ENCODE measurements at places on chromosomes 11 and 22.

GRCh38 chr11:108965306-108966001 is 300.6 kb downstream of the DDX10 start:
- DNase-seq: no peak

- DNase-seq: no peak
Measured at GRCh38 chr22:27576815-27577573, 224.6 kb downstream of the MN1 start.

GRCh38 chr11:12006552-12007229 is 1.7 kb downstream of the DKK3 start:
- DNase-seq: no peak

DNA sequence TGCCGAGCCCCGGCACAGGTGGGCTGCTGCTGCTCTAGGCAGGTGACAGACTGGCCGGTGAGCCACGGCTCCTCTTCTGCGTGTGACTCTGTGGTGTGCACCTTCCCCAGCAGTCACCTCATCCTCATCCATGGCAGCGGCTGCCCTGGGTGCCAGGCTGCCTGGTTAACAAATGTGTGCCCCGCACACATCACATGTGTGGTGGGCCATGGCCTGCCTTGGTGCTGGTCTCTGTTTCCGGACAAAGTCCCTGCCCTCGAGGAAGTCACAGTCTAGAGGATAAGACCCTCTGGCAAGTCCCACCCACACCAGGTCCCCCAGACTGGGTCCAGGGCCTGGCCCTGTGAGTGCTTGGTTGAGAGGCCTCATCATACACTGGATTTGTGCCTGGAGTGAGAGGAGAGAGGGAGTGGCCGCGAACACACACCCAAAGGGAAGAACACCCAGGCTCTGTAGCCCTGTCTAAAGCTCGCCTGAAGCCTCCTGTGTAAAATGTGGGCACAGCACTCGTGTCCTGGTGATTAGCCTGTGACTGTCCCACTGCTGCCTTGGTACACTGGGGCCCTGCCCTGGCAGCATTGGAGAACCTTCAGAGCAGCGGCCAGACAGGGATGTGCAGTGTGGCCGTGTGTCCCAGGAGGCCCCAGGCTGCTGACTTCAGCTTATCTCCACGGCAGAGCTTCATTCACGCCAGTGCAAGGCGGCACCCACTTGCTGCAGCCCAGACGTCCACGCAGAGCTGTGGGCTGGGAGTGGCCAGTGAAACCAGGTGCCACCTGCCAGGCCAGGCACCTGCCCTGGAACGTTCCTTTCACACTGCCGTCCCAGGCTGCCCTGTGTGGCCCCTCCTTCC is 269.9 kb downstream of the TBC1D22A start:
- DNase-seq: no peak

DNA sequence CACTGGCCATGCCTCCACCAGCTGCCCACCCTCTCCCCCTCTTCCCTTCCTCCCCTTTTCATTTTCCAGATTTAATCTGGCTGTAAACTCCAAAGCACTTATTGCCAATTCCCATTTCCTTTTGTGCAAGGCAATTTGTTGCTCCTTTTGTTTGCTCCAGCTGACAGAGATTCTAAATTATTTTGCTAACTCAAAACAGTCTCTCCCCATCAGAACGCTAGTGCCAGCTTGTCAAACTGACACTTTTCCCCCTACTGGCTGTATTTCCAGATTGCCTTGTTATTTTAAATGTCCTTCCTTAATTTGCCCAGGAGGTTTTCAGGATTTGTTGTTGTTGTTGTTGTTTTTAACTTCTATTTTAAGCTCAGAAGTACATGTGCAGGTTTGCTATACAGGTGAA is 57.0 kb upstream of the PAK1 start:
- DNase-seq: no peak

- no peak for DNase-seq
Measured at GRCh38 chr22:41474872-41475451, 6.0 kb downstream of the ACO2 start.

DNA sequence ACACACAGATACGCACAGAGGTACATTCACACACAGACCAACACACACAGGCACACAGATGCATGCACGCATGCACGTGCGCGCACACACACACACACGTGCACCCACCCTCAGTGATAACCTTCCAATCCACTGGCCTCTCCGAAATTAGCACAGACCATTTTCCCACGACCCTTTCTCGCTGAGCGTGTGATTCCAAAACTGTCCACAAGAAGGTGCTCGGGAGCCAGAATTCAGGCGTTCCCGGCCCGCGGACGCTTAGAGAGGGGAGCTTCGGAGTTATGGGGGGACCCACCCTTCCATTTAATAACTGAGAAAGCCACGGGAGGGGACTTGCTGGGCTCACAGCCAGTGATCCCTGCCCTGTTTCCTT is 33.8 kb upstream of the SLC35C1 start:
- peak; percentile 63 for DNase-seq

DNA sequence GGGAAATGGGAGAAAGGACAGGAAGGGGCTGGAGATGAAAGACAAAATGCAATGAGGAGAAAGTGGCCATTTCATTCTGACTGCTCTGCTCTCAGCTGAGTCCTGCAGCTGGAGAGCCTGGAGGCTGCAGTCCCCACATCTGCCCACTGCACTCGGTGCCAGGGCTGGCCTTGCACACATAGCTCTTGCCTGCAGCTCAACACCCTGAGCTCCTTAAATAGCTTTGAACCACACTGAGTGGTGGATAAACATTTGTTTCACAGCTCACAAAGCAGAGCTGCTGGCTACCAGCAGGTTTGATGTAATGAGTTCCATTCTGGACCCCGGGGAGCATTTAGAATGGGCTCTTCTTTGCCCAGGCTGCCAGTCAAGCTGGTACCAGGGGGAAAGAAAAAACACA is 426.1 kb upstream of the CADM1 start:
- no peak for DNase-seq

DNA sequence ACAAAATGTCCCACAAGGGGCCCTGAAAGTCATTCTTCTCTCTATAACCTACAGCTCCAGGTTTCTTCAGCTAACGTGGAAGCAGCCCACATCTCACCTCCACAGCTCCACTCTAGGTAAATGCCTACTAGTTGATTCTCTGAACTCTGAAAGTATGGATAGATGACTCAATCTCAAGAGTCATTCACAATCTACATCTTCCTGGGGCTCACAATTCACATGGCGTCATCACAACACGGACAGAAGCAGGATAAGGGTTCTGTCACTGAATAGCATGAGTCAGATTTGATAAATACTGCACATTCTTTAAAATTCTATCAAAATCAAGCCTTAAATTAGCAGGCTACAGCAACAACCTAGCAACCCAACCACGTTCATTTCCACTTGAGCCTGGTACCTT is 96.3 kb downstream of the PLEKHA7 start:
- no peak for DNase-seq

DNA sequence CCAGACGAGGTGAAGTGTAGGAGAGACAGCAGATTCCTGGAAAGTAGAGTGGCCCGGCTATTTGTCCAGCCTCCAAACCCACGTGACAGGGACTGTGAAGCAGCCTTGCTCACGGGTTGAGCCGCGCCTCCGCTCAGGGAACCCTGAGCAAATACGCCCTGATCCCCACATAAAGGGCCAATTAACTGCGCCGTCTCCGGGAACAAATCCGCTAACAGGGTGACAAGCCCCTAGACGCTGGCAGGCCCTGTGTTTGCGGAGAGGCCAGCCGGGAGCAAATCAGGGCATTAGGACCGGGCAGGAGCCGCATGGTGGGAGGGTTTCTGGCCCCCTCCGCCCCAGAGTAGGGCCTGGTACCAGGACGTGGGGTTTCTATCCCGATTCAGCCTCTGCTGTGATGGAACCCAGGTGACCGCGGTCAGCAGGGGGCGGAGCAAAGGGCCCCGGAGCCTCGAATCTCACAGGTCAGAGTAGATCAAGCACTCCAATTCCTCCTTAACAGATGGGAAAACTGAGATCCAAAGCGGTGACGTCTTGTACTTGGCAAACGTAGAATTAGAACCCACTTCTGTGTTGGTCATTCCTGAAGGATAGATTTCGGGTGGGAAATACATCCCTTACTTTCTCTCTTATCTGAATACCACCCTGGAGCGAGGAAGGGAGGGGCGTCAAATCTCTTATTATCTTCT is 2.0 kb upstream of the ROBO3 start:
- no peak for DNase-seq

- DNase-seq: no peak
Measured at GRCh38 chr11:45649544-45650165, 15.8 kb downstream of the CHST1 start.

- DNase-seq: no peak
Measured at GRCh38 chr22:42450862-42451261, 18.7 kb upstream of the NFAM1 start.

GRCh38 chr11:114774599-114775361 is 96.5 kb downstream of the NXPE2 start:
- DNase-seq: no peak

DNA sequence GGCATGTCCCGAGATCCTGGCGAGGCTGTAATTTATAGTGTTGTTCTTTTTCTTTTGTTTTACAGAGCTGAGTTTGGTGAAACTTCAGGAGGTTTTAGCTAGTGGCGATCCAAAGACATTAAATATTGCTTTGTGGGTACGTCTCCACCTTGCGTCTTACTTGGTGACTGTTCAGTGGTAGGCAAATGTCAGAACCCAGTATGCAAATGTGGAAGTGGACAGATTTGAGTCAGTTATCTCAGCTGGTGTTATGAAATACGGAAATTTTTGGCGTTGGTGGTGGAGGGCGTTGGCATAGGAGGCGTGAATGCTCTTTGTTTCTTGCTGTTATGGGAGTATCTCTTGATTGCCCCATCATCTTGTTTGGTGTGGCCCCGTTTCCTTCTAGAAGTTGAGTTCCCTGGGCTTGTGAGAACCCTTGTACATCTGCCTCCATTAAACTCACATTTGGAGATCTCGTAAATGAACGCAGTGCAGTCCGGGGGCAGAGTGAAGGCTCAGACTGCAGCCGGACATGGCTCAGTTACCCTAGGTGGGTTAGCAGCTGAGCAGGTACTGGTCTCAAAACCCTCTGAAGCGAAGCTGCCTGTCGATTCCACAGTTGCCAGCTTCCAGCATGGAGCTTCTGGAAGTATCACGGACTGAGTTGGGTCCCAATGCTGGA is 39.9 kb downstream of the PTPRJ start:
- DNase-seq: no peak

- no peak for DNase-seq
Measured at GRCh38 chr11:131470216-131470925, 100.0 kb downstream of the NTM start.

DNA sequence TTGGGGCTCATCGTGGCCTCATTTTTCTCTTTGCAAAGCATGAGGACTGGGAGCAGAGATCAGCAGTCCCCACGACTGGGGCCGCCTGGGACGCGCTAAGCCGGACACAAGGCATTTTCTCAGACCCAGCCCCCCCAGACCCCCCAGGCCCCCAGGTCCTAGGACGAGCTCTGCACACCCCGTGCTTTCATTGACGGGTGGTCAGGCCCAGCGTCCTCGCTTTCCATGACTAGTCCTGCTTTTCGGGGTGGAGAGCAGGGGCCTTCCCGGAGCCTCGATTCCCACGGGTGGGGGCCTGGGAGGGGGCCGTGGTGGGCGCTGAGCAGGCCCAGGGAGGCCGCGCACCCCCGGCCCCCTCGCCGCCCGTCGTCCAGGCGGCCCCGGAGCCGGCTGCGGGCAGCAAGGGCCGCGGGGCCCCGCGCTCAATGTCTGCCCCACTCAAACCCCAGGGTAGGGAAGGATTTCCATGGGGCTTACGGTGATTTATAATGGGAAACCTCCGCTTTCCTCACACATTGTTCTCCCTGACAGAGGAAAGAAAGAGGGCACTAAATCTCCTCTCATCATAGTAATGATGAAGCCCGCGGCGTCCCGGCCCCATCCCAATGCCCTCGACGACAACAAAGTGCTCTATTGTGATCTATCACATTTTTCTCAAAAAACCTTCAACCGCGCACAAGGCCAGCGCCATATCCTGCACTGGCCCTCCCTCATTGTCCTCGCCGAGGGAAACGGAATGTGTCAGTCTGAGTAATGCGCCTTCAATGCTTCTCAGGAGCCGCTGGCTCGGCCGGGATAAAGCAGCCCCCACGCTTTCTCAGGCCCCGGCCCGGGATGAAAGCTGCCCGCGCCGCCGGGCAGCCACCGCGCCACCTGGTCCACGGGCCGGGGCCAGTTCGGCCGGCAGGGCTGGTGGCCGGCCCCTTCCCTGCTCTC is 10.4 kb upstream of the LINC01488 start:
- no peak for DNase-seq

DNA sequence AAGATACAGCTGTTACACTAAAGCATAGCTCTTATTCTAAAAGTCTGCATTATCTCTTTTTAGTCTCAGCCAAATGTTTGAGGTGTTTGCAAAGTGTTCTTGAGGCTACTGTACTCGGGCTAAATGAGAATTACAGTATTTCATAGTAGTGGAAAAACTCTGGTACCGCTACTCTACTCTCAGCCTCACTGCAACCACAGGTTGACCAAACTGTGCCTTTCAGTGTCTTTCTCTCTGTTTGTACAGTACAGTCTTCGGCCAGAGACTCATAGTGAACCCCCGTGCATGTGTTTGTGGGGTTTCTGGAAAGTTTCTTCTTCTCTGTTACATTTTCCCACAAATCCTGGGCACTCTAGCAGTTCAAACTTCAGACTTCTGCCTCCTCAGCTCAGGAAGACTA is 7.4 kb upstream of the LUZP2 start:
- no peak for DNase-seq

GRCh38 chr11:128919216-128919615 is 23.5 kb downstream of the TP53AIP1 start:
- no peak for DNase-seq

DNA sequence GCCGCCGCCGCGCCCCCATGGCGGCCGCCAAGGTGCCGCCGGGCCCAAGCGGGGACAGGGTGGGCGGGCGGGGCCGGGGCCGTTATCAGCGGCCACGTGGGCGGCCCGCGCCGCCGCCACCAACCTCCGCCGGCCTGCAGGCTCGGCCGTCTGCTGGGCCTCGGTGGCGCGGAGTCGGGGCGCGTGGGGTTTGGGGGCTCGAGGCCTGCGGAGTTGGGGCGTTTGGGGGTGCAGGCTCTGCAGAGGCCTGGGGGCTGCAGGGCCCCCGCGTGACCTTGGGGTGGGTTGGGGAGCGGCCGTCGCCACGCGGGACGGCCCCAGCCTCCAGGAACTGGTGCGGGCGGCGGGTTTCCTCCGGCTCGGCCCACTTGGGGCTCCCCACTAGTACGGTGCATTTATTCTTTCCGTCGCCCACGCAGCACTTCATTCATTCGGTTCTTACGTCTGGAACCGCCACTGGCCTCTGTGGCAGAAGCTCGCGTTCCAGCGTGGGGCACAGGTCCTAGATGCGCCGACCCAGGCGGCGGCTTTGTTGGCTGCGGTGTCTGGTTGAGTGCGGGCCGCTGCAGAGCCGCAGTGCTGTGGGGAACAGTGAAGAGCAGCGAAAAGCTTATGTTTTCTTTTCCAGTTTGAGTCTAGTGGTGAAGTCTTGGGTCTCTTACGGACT is 740 bp upstream of the TRMT2A start:
- DNase-seq: peak; percentile 74

GRCh38 chr11:13076961-13077360 is 67.8 kb downstream of the RASSF10 start:
- DNase-seq: no peak
